ENCODE measurements at places on chromosomes 6 and 20.

- DNase-seq: no peak
Measured at GRCh38 chr6:84976526-84977362, 212.3 kb upstream of the TBX18 start.

DNA sequence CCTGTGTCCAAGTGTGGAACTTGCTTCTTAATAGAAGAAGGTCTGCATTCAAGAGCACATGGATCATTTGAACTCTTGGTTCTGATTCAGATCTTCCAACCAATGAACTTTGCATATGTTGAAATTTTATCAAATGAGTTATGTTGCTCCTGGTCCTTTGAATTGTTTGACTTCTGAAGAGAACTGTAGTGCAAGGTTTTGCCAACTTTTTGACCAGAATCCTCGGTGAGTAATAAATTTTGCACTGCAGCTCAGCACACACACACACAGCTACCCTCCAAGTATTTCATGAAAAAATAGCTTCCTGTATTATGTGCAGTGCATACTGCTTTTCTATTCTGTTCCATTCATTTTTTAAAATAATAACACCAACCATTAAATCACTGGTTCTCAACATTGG lies 67.5 kb downstream of the BFSP1 start:
- no peak for DNase-seq

DNA sequence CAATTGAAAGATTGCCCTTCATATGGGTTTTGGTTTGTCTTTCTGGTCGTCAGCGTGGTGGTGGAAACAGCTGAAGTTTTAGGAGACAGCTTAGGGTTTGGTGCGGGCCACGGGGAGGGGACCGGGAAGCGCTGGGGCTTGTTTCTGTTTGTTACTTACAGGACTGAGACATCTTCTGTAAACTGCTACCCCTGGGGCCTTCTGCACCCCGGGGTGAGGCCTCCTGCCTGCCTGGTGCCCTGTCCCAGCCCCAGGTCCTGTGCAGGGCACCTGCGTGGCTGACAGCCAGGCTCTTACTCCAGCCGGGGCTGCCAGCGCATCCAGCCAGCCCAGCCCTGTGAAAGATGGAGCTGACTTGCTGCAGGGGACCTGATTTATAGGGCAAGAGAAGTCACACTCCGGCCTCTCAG lies 22.8 kb downstream of the NPEPL1 start:
- DNase-seq: no peak

GRCh38 chr6:112343977-112344376 lies 3.2 kb upstream of the RFPL4B start:
- DNase-seq: no peak

DNA sequence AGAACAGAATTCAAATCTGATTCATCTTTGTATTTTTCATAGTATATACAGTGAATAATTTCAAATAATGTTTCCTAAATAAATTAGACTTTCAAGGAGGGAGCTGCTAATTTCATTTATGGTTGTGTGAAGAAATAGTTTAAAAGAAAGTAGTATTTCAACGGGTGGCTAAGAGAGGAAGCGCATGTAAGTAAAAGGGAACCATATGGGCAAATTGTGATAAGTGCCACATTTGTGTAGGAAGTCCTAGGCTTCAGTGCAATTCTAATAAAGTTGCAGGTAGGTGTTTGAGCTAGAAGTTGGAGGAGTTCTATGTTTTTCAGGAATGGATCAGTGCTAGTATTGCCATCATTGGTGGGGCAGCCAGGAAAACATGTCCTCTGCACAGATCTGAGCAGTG lies 178.8 kb upstream of the PRDM1 start:
- DNase-seq: peak; percentile 54

- no peak for DNase-seq
Measured at GRCh38 chr6:3654898-3655297, 96.6 kb downstream of the PXDC1 start.

- no peak for DNase-seq
Measured at GRCh38 chr6:31655349-31656237, at the start of gene APOM. Gene APOM, plus strand, starts transcription at chr6:31655894. Its CDS starts 73 bp downstream, at chr6:31655967.
